ENCODE measurements at places on chromosomes 1 and 21.
A peak's percentile ranks its signal among the peaks of the same experiment; 100 is the strongest.

DNA sequence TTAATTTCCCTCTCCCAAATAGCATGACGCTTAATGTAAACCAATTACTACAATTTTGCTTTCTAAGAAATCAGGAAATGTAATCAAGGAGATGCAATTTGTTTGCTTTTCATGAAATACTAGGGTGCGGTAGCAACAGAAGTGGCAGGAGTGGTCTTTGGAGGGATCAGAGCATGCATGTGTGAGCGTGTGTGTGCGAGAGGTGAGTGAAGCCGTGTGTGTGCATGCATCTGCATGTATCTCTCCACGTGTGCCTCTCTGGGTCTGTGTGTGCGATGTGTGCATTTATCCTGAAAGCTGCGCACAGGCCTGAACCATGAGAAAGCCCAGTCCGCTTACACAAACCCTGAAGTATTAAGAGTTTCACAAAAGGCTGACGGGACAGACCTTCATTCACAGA, 249.8 kb upstream of the C1orf174 start:
- no peak for DNase-seq

- DNase-seq = peak; percentile 26
These were observed 18.0 kb upstream of the ETV3L start for GRCh38 chr1:157117527-157118057.

GRCh38 chr1:16145030-16145661, 10.7 kb downstream of the EPHA2 start:
- DNase-seq = peak; percentile 79

GRCh38 chr1:6672558-6672957, 29.1 kb downstream of the DNAJC11 start:
- no peak for DNase-seq

- no peak for DNase-seq
These were observed 3.4 kb upstream of the MYBPH start for GRCh38 chr1:203178821-203179666.

GRCh38 chr1:156291226-156292061, 4.0 kb downstream of the GLMP start:
- peak; percentile 98 for DNase-seq

DNA sequence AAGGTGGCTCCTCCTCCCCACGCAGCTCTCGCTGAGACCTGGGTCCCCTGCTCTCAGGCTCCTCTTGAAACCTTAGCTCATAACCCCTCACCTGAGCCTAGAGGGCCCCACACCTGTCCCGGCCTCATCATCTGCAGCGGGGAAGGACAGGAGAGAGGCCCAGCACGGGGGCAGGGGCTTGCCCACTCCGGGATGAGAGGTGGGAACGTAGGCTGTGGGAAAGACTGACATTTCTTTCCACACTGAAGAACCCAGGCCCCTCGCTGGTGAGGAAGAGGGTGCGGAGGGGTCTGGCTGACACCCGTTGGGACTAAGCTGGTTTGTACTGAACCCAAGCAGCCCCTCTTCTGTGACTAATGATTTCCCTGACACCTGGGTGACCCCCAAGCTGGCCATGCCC, 14.0 kb upstream of the NES start:
- no peak for DNase-seq

- peak; percentile 75 for DNase-seq
These were observed 13.2 kb downstream of the CAPN9 start for GRCh38 chr1:230760360-230760827.

- no peak for DNase-seq
These were observed 166.5 kb upstream of the COA6 start for GRCh38 chr1:234206651-234207284.

- DNase-seq = no peak
These were observed 654.9 kb upstream of the USP24 start for GRCh38 chr1:55870106-55870505.

DNA sequence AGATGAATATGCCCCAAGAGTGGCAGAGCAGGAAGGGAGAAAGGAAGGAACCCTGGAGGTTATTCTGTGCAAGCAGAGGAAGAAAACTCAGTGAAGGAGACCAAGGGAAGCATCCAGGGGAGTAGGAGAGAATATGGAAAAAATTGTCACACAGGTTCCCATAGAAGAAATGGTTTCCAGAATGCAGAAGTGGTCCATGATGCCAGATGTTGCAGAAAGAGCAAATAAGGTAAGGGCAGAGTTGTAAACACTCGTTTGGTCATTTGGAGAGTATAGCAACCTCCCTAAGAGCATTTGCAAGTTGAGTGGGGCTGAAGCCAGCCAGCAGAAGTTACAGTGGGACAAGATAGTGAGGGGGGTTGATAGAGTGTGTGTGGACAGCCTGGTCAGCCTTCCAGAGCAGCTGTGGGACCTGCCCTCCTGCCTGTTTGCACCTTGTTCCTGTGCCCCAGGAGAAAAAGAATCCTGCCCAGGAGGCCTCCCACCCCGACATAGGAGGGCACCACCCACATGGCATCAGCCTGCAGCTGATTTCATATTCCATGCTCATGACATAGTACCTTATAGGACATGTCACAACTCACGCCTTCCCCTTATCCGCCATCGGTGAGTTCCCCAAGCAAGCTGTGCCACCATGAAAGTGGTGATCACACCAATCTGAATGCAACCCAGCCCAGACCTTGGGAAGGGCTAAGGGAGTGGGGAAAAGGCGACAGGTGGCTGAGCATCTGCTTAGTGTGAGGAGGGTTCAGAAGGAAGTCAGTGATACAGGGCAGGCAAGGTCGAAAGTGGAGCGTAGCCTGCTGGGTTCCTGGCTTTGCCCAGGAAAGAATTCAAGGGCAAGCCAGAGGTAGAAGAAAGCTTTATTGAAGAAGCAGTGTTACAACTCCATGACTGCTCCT, 8.2 kb upstream of the NEK2 start:
- no peak for DNase-seq

DNA sequence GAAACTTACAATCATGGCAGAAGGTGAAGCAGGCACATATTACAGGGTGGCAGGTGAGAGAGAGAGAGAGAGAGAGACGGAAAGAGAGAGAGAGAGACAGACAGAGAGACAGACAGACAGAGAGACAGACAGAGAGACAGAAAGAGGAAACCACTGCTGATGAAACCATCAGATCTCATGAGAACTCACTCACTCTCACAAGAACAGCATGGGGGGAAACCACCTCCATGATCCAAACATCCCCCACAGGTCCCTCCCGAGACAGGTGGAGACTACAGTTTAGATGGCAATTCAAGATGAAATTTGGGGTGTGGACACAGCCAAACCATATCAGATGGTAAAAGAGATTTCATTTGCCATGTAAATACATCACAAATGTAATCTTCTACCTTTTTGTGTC, 708.1 kb downstream of the MRPL39 start:
- DNase-seq = no peak
